ENCODE measurements at places on chromosomes 7 and 10.

- no peak for DNase-seq
Measured at GRCh38 chr10:112227331-112227987, 43.9 kb upstream of the GPAM start.

DNA sequence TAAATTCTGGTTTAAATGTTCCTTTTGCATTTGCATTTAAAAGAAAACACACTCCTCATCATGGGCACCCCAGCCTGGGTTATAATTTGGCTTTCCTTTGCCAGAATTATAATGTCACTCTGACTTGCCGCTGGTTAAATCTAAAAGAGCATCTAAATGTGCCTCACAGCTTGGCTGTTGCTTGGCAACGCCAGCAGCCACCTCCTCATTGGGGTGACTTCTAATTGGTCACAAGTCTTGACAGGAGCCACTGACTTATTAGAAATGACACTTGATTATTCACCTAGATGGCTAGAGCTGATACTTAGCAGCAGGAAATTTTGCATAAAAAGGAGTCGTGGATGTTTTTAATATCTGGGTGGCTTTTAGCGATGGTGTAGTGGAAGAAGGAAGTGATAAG is 114.3 kb downstream of the TBXAS1 start:
- DNase-seq: no peak

- no peak for DNase-seq
Measured at GRCh38 chr10:76459016-76459730, 1027.7 kb downstream of the LRMDA start.

DNA sequence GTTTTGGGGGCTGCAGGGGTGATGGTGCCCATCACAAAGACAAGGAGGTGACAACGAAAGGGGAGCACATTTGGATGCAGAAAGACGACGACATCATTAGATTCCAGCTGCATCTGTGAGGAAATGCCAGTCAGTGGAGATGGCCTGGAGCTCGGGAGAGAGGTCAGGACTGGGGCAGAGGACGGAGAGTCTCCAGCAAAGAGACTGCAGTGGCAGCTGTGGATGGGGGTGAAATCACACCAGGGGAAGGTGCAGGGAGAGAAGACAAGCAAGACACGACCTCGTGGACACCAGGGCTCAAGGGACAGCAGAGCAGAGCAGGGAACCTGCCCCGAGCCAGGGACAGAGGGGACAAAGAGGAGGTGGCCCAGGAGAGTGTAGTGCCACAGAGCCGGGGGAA is 203.4 kb downstream of the PRPF18 start:
- DNase-seq: no peak

GRCh38 chr10:85604884-85605283 is 761.7 kb downstream of the GRID1 start:
- DNase-seq: no peak

DNA sequence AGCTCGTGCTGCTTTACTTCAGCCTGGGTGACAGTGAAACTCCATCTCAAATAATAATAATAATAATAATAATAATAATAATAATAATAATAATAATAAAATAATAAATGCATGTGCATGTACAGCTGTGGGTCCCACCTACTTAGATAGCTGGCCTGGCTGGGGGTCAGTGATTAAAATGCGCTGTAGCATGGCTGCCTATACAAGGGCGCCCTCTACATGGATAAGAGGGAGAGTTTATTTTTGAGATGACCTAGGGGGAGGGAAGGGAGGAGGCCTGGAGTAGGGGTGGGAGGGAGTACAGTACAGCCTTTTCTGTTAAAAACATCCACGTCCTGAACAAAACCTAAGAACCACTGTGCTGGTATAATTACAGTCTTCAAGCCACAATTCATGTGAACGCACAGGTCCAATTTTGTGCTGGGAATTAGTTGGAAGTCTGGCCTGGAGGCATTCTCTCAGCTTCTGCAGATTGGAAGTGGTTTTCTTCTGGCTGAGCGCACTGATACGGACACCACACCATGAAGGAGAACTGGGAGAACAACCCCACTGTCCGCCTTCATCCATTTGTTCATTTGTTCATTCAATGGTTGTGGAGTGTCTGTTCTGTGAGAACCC is 146.5 kb downstream of the TMEM178B start:
- no peak for DNase-seq

GRCh38 chr7:16774986-16775385 is 21.4 kb downstream of the TSPAN13 start:
- DNase-seq: no peak

All from C1 segment of cervical spinal cord (tissue), 14 donors.